Stimulated activated CD8-positive, alpha-beta memory T cell treated with anti-CD3 and anti-CD28 coated beads, Interleukin-12 subunit alpha, Interleukin-12 subunit beta, amount 100 ng/mL, for 1 hour (primary cell): ENCODE measurements at places on chromosomes 11 and 22.
A peak's percentile ranks its signal among the peaks of the same experiment; 100 is the strongest.

DNA sequence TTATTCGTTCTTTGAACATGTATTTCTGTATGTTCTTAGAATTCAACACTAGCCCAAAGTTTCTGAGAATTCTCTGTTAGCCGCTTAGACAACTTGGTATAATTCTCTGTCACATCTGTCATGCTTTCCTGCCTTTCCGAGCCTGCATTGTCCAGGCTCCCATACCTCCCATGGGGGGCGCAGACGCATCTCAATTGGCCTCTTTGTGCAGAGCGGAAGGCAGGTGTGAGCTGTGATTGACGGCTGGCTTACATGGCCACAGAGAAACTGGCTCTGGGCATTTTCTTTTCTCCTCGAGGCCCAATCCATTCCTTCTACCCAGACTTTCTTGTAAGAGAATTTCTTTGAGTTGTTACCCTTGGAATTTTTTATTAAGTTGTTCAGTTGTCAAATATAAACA is 132.7 kb upstream of the SESN3 start:
- DNase-seq = no peak

- no peak for DNase-seq
These were observed 10.9 kb downstream of the TST start for GRCh38 chr22:37008365-37008764.

- no peak for DNase-seq
These were observed 12.6 kb downstream of the PRAME start for GRCh38 chr22:22546490-22546889.

- DNase-seq = no peak
These were observed 58.3 kb downstream of the LDLRAD3 start for GRCh38 chr11:36002196-36002595.

GRCh38 chr11:76292583-76293188 is 86.4 kb upstream of the WNT11 start:
- DNase-seq = no peak

DNA sequence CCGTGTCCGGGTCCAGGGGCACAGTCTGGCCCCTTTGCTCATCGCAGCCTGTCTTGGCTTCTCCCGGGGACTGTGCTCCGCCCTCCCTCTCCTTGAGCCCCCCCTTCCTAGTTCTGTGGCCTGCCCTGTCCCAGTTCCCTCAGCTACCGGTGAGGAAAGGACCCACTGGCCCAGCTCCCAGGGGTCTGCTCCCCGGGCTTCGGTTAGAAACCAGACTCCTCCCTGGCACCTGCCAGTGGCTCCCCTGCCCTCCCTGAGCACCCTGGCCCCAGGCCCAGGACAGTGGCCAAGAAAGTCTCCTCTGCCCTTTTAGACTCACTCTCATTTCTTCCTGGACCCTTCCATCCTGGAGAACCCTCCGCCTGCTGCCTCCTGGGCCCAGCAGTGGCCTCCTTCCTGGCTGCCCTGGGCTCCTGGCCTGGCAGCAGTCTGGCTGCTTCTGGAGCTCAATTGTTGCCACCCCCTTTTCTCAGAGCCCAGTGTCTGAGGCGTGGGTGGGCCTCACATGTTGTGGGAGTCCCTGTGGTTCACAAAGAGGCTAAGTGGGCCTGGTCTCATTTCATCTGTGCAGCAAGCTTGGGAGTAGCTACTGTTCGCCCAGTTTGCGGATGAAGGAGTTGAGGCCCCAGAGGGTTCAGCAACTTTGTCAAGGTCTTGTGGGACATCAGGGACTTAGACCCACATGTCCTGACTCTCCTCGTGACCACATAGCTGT is 12.6 kb downstream of the PRDM11 start:
- no peak for DNase-seq

- no peak for DNase-seq
These were observed 153.2 kb upstream of the E2F8 start for GRCh38 chr11:19393941-19394340.

GRCh38 chr11:134815404-134815803 is 403.4 kb upstream of the B3GAT1 start:
- no peak for DNase-seq

- peak; percentile 16 for DNase-seq
These were observed 1.2 kb downstream of the DDX17 start for GRCh38 chr22:38504731-38505540.

DNA sequence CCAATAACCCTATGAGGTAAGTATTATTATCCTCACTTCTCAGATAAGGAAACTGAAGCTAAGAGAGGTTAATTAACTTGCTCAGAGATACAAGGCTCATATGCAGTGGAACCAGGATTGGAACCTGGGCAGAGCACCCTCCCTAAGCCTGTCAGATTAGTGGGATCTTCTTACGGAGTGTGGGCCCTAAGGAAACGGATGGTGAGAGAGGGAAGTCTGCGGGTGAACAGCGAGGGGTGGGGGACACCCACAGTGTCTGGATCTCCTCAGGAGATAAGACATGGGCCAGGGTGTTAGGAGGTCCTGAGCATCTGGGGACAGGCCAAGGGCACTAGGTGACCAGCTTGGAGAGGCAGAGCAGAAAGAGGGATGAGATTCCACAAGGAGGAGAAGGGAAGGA is 376.0 kb downstream of the CADM1 start:
- DNase-seq = no peak

GRCh38 chr11:33642461-33643166 is 58.0 kb downstream of the C11orf91 start:
- DNase-seq = no peak

DNA sequence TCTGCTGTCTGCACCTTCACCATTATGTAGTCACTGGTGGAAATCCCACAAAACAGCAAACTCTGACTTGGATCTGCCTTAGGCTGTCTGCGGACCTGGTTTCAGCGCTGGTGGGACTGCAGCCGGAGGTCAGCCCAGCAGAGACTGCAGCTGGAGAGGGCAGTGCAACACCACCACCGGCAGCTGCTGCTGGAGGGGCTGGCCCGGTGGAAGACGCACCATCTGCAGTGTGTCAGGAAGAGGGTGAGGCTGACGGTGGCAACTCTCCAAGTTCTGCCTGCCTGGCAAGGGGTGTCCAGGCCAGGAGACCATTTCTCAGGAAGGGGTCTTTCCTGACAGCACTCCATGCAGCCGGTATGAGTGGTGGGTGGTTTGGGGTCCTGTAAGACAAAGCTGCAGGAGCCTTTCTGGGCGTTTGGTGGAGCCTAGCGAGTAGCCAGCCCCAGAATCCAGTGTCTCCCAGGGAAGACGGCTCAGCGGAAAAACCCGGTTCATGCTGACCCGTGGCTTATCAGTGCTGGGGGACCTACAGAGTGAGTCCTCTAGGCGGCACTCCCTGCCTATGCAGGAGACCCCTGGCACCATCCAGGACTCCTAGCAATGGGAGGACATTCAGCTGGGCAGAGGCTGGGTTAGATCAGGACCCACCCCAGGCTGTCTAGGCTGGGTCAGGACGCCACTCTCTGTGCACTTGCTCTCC is 50.8 kb downstream of the PISD start:
- DNase-seq = no peak

DNA sequence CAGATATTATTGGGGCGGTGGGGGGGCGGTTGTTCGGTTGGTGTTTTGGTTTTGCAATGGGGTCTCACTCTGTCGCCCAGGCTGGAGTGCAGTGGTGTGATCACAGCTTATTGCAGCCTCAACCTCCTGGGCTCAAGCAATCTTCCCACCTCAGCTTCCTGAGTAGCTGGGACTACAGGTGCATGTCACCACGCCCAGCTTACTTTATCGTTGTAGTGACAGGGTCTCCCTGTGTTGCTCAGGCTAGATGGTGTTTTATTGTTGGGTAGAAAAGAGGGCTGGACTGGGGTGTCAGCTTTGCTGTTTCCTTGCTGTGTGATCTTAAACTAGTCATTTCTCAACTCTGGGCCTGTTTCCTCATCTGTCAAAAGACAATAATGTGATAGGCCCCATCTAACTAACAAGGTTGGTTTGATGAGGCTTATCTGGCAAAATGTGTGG is 17.5 kb upstream of the MYH9 start:
- DNase-seq = no peak

GRCh38 chr11:18853086-18853720 is 61.6 kb upstream of the PTPN5 start:
- DNase-seq = no peak

GRCh38 chr11:2466869-2467694 is 22.3 kb downstream of the KCNQ1 start:
- peak; percentile 24 for DNase-seq

GRCh38 chr11:125314276-125315078 is 149.9 kb downstream of the PKNOX2 start:
- DNase-seq = no peak

DNA sequence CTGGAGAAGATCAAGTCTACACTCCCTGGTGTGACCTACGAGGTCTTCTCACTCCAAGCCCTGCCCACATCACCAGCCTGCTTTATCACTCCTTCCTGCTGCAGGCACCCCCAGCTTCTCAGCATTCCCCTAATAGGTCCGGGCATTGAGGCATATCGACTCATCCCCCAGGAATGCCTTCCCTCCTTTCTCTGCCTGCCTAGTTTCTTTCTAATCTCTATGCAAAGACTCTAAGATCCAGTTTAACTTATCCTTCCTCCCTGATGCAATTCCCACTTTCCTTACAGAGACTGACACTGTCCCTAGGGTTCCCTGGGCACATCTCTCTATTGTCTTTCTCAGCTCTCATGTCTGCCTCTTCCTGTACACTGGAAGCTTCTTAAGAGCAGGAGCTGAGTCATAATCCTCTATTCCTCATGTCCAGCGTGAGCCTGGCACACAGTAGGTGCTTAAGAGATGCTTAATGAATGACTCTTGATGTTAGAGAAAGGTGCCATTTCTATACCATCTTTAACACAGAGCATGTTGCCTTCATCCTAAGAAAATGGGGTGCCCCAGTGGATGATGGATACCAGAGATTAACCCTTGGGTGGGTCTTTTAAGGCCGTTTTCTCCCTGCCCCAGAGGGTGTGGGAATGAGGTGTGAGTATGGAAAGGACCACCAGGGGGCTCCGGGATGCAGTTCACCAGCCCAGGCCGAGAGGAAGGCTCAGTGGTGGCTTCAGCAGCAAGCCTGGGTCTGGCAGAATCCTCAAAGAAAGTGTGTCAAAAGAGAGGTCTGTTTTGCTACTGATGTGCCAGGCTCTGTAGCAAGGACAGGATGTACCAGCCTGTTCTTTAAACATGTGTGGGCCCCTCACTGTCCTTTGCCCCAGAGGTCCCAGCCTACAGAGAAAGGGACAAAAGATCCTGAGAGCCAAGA is 34.7 kb downstream of the PARVA start:
- peak; percentile 2 for DNase-seq

DNA sequence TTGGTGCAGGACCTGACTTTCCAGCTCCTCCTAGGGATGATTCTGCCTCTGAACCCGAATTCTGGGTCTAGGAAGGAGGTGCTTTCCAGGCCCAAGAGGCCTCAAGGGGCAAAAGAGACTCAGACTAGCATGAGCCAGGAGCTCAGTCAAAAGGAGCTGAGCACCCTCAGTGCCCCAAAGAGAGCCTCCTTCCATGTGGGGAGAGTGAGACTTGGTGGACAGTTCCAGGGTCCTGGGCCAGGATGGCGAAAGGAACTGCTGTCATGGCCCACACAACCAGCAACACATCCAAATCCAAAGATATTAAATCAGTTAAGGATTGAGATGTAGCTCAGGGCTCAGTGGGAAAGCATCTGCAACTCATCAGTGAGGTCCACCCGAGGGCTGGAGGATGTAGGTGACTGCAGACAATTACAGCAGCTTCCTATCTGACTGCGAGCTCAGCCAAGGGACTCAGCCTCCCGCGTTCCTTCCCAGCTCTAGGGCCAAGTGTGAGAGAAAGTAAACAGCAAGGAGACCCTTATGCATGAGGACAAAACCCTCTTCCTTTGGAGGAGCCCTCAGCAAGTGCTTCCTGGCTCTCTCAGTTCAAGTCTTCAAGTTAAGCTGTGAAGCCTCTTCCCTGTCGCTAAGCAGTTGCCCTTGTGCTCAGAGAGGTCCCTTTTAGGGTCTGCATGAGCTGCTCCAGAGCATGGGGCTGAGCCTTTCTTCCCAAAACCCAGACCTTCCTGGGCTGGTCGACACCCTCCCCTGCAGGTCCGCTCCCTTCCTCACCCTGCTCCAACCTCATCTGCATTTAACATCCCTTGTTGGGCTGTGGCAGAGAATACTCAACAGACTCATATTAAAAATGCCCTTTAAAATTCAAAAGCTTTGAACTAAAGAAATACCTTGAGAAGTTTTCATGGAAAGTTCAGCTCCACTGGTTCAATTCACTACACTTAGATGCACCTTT is 35.8 kb downstream of the C11orf58 start:
- DNase-seq = no peak

GRCh38 chr11:27976262-27976661 is 131.7 kb downstream of the KIF18A start:
- no peak for DNase-seq

DNA sequence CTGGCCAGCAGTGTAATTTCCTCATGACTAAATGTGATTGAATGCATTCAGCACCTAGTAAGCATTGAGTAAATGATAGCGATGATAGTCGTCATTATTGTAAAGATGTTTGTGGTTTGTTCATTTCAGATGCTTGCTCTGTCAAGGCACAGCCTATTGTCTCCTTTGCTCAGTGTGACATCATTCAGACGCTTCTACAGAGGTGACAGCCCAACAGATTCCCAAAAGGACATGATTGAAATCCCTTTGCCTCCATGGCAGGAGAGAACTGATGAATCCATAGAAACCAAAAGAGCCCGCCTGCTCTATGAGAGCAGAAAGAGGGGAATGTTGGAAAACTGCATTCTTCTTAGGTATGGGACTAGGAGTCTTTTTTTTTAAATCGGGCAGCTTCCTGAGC is 7.6 kb downstream of the SDHAF2 start:
- no peak for DNase-seq

- DNase-seq = no peak
These were observed 8.2 kb upstream of the HBE1 start for GRCh38 chr11:5277807-5278382.

DNA sequence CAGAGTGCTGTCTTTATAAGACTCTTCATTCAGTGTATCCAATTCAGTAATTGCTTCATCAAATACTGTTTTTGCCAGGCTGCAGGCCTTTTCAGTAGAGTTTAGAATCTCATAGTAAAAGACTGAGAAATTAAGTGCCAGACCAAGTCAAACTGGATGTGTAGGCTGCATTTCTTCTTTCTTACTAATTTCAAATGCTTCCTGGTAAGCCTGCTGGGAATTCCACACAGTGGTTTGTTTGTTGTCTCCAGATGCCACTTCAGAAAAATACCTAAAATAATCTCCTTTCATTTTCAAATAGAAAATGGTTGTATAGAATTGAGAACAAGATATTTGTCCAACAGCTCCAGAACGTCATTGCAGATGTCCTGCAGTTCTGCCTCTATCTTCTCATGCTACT is 34.7 kb downstream of the LDHAL6A start:
- no peak for DNase-seq

- no peak for DNase-seq
These were observed 7.3 kb upstream of the ADAMTS8 start for GRCh38 chr11:130435671-130436070.

- no peak for DNase-seq
These were observed 1330.4 kb downstream of the TBC1D22A start for GRCh38 chr22:48092866-48093265.

DNA sequence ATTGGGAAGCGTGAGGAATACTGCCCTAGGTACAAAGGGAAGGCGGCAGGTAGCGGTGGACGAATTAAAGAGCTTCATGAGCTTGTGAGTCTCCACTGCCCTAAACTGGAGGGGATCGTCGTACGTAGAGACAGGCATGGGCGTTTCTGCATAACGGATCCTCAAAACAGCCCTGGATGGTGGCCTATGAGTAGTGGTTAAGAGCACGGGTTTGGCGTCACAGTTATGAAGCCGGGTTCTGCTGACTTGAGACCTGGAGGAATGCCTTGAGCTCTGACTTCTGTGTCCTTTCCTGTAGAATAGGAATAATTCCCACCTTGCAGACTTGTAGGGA is 335 bp downstream of the TMEM138 start:
- DNase-seq = peak; percentile 2
